CD4-positive, alpha-beta T cell (primary cell): ENCODE measurements at places on chromosomes 5 and 9. TPM values are rescaled to one million over a fixed set of nuclear protein-coding genes. Genes with fewer than 3 reads are reported as not detected.

SPATA31C1 gene
- not detected for total RNA-seq

DRD1 gene
- not detected for total RNA-seq

GPRIN1 gene
- 0.36 TPM for total RNA-seq

PRPF4 gene
- 25.5 TPM for total RNA-seq

BTNL3 gene
- total RNA-seq, result not detected

TLE1 gene
- total RNA-seq, result 3.4 TPM

MEIKIN gene
- not detected for total RNA-seq

SLC6A18 gene
- not detected for total RNA-seq

FAM163B gene
- not detected for total RNA-seq

UBE2QL1 gene
- 0.45 TPM for total RNA-seq

LRRTM2 gene
- 0.22 TPM for total RNA-seq

RANBP17 gene
- total RNA-seq, result not detected

NOXA1 gene
- 6.7 TPM for total RNA-seq

ORM2 gene
- not detected for total RNA-seq

PCDHGB2 gene
- total RNA-seq, result 0.20 TPM

NLN gene
- 1.4 TPM for total RNA-seq

CAMLG gene
- 51.1 TPM for total RNA-seq

RGS7BP gene
- not detected for total RNA-seq

LPAR1 gene
- not detected for total RNA-seq

ANKRD33B gene
- 0.99 TPM for total RNA-seq

TLR4 gene
- total RNA-seq, result 0.34 TPM

CD14 gene
- 1.7 TPM for total RNA-seq

BSPRY gene
- not detected for total RNA-seq

IL13 gene
- total RNA-seq, result not detected

FAM53C gene
- total RNA-seq, result 83.8 TPM

ZNF366 gene
- total RNA-seq, result 0.14 TPM

C9orf153 gene
- total RNA-seq, result 0.66 TPM

DCAF12 gene
- 5.4 TPM for total RNA-seq
